ENCODE measurements at places on chromosomes 13 and 19.

GRCh38 chr13:105334211-105334610 is 1201.3 kb downstream of the EFNB2 start:
- DNase-seq, result no peak

DNA sequence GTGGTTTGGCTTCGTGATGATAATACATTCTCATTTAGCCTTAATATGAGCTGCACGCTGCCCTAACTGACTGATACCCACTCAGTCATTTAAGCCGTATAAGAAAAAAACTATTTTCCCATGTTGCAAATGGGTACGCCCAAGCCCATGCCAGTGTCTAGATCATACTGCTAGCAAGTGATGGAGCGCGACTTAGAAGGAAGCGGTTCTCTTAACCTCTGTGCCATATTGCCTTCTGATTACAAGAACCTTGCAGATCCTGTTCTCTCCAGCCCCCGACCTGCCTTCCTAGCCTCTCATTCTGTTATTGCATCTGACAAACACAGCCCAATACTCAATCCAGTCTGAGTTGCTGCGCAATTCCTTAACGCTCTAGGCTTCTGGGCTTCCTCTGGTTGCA is 603 bp downstream of the GPALPP1 start:
- no peak for DNase-seq

- DNase-seq, result no peak
Measured at GRCh38 chr19:38122402-38123093, 101.5 kb downstream of the DPF1 start.

DNA sequence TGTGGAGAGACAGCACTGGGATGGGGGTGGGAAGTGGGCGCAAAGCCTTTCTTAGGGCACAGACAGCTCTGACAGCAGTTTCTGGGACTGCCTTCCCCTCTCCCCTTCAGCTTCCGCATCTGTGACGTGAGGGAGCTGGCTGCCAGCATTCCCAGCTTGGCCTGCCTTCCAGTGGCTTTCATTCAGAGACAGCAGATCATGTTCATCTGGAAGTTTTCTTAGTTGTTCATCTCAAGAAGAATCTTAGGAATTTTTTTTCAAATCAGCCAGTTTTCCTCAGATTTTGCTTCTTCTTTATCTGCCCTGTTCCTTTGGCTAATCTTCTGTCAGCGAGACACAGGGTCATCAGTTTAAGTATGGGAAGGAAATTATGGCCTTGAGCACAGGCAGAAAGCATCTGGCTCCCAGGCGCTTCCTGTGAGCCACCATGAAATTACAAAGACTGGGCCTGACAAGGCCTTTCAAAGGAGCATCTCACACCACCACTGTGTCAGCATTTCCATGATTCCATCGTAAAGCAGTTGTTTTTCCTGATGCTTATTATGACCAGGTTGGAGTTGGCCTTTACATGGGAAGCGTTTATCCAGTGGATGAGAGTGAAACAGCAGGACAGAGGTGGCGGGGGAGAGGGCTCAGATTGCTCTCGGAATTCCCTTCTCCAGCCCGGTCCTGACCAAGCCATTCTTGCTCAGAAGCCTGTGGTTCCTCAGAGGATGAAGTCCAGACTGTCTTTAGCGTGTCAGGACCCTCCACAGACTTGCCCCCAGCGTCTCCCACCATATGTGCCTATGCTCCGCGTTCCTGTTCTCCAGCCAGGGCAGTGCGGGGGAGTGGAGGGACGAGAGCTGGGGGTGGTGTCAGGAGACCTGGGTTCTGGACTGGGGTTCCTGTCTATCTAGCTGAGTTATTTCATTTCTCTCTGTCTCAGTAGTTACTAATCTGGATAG is 43.6 kb downstream of the ARHGAP35 start:
- DNase-seq, result no peak

- DNase-seq, result no peak
Measured at GRCh38 chr13:20360835-20361412, 128.8 kb upstream of the GJB6 start.

DNA sequence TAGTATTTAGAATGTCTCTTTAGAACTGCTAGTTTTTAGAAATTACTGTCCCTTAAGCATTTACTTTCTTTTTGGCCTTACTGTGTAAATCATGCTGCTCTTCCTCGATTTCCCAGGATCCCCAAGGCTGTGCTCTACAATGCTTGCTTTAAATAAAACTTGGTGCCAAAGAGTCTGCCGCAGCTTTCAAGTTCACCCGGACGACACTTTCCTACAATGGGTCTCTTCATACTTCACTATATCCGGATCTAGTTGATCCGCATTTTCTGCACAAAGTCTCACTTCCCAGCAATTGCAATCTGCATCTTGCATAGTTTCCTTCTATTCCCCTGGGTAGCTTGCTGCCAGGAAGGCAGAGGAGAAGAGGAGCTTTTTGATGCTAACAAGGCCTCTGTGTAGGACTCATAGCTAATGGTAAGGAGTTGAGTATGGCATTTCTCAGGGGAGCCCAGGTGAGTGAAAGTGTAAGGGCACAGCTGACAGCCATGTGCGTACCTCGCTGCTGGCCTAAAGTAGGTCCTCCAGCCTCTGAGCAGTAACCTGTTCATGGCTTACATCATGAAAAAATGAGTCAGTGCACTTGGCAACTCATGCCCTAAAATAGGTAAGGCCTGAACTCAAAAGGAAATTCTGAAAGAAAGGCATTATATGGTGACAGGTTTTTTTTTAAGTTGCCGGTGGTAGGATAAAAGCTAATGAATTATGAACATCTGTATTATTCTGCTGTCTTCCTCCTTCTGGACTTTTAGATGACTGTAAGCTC is 101.6 kb downstream of the ENOX1 start:
- peak; percentile 21 for DNase-seq

- DNase-seq, result peak; percentile 84
Measured at GRCh38 chr13:102707467-102707866, 12.6 kb upstream of the METTL21C start.

DNA sequence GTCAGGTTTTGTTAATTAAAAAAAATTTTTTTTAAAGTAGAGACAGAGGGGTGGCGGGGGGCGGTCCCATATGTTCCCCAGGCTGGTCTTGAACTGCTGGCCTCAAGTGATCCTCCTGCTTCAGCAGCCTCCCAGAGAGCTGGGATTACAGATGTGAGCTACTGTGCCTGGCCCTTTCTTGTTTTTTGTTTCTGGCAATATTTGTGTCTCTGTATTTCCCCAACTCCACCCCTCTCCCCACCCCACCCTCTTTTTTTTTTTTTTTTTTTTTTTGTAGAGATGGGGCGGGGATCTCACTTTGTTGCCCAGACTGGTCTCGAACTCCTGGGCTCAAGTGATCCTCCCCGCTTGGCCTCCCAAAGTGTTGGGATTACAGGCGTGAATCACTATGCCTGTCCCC is 600 bp upstream of the CAPN12 start:
- DNase-seq, result no peak

DNA sequence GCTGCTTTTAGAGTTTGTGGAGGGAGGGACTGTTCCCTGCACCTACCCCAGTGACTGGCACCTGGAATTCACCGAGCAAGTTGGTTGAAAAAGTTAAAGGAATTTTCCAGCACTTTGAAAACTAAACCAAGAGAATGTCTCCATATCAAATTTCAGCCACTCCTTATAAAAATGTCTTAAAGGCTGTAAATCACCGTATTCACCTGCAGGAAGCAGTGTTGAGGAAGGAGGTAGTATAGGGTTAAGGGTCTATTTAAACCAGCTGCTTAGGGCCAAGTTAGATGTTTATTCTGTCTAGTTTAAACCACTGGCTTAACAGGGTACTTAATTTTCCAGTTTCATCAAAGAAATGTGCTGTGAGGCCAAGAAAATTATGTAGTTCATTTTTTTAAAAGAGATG is 3.8 kb upstream of the RAB20 start:
- peak; percentile 64 for DNase-seq

DNA sequence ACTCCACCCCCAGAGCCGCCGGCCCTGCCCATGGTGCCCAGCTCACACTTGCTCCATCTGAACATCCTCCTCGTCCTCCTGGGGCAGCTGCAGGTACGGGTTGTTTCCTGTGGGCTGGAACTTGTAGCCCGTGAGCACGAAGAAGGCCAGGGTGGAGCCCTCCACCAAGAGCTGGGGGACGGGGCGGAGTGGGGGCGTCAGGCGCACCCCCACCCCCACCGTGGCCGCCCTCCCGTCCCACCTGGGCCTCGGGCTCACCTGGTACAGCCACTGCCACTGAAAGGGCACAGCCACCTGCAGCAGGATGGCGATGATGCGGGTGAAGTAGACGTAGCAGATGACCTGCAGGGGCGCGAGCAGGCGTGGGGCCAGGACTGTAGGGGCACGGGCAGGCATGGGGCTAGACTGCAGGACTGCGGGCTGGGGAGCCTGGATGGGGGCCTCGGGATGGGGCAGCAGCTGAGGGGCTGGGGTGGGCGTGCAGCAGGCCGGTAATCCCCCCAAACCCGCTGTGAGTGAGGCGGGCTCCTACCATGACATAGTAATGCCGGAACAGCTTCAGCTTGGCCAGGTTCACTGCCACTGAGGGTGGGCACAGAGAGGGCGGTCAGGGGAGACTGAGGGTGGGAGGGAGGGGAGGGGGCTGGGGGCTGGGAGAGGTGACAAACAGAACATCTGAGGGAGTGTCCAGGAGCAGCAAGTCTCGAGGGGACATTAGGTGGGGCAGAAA is 6.3 kb downstream of the GPR108 start:
- DNase-seq, result no peak

- DNase-seq, result no peak
Measured at GRCh38 chr13:61696676-61697075, 281.0 kb upstream of the PCDH20 start.

GRCh38 chr13:26017196-26017921 is 34.5 kb downstream of the SHISA2 start:
- DNase-seq, result no peak

- peak; percentile 26 for DNase-seq
Measured at GRCh38 chr13:38685974-38686576, 802 bp upstream of the FREM2 start.

DNA sequence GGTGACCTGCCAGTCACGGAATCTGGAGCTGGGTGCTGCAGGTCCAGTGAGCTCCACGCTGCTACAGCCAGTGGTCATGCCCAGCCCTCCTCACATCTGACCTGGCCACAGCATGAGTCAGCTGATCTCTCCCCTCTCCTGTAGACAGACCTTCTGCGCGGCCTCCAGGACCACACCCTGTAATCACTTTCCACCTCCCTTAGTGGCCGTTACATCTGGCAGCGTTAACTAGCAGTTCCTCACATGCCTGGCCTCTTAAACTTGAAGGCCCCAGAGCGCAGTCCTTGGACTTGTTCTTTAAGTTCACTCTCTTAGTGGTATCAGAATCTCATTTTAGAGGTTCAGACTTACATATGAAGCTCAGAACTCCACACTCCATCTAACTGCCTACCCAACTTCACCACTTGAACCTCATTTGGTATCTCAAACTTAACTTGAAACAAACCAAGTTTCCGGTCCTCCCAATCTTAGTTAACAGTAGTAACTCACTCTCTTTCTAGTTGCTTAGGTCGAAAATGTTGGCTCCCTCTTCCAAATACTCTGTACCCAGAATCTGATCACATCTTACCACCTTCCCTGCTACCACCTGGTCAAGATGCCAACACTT is 22.7 kb downstream of the MIPEP start:
- peak; percentile 8 for DNase-seq

DNA sequence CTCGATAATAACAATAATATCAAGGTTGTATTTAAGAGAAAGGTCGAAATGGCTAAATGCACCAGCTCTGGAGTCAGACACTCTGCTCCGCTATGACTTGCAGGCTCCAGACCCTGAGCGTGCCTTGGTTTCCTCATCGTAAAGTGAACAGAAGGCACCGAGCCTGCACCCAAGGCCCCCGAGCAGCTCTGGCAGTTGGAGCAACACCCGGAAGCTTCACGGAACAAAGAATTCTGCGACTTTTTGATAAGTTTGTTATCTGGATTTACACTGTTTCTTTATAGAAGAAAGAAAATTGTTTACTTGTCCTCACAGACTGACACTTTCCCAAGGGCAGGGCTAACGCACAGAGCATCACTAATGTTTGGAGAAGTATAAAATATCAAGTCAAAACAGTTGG is 4.4 kb downstream of the GRTP1 start:
- no peak for DNase-seq

Measured in PC-3 (cell line).